ENCODE measurements at places on chromosomes 6 and 20. TPM values are rescaled to one million over a fixed set of nuclear protein-coding genes. Genes with fewer than 3 reads are reported as not detected.

Gene AHI1
- 8.3 TPM for total RNA-seq

Gene FOXS1
- not detected for total RNA-seq

Gene BHLHE23
- 2.1 TPM for total RNA-seq

Gene GABRR1
- 0.10 TPM for total RNA-seq

Gene SLC17A3
- not detected for total RNA-seq

Gene SAMD5
- 0.17 TPM for total RNA-seq

Gene IMPG1
- not detected for total RNA-seq

Gene CBFA2T2
- total RNA-seq = 17.4 TPM

Gene CST5
- not detected for total RNA-seq

Gene OARD1
- 15.3 TPM for total RNA-seq

Gene LY6G6C
- total RNA-seq = not detected

Gene C6orf132
- total RNA-seq = 4.7 TPM

Gene PBOV1
- total RNA-seq = not detected

Gene RAD21L1
- total RNA-seq = not detected

Gene CNR1
- 6.0 TPM for total RNA-seq

Gene FBXO9
- 21.8 TPM for total RNA-seq

Gene MAK
- 0.07 TPM for total RNA-seq

Gene CDH4
- total RNA-seq = 3.9 TPM

Gene MAS1
- total RNA-seq = under 0.01 TPM

Gene ELOVL2
- 1.0 TPM for total RNA-seq

Gene SLC22A16
- total RNA-seq = not detected

Gene SMLR1
- total RNA-seq = not detected

Gene CDSN
- not detected for total RNA-seq

Gene PYGB
- 52.0 TPM for total RNA-seq

Gene LAMA2
- 2.8 TPM for total RNA-seq

Gene ZSCAN16
- 4.0 TPM for total RNA-seq

Gene SLC32A1
- not detected for total RNA-seq

Gene LIN28B
- 45.6 TPM for total RNA-seq

Gene CTCFL
- 14.2 TPM for total RNA-seq

Gene POU3F2
- total RNA-seq = not detected

Gene MUC22
- not detected for total RNA-seq

Gene MMP24
- 14.8 TPM for total RNA-seq

Gene PDE10A
- 1.6 TPM for total RNA-seq

Gene VSTM2L
- 2.7 TPM for total RNA-seq

Gene CSE1L
- 248 TPM for total RNA-seq

Gene TCP1
- total RNA-seq = 375 TPM

Gene AKAP12
- 50.7 TPM for total RNA-seq

Gene DDO
- not detected for total RNA-seq

Measured in H7 (cell line).